RPMI7951 (cell line): ENCODE measurements at places on chromosomes 7 and 10. TPM values are rescaled to one million over a fixed set of nuclear protein-coding genes. Genes with fewer than 3 reads are reported as not detected.

- DNase-seq = no peak
Observed at GRCh38 chr10:43043773-43044447, 33.0 kb upstream of the RET start.

- DNase-seq = no peak
Observed at GRCh38 chr7:16178092-16178491, 243.2 kb downstream of the CRPPA start.

GRCh38 chr10:80203835-80204676 lies 1.3 kb downstream of the ANXA11 start:
- peak; percentile 24 for DNase-seq

- no peak for DNase-seq
Observed at GRCh38 chr10:55426138-55426537, 625.1 kb upstream of the PCDH15 start.

DNA sequence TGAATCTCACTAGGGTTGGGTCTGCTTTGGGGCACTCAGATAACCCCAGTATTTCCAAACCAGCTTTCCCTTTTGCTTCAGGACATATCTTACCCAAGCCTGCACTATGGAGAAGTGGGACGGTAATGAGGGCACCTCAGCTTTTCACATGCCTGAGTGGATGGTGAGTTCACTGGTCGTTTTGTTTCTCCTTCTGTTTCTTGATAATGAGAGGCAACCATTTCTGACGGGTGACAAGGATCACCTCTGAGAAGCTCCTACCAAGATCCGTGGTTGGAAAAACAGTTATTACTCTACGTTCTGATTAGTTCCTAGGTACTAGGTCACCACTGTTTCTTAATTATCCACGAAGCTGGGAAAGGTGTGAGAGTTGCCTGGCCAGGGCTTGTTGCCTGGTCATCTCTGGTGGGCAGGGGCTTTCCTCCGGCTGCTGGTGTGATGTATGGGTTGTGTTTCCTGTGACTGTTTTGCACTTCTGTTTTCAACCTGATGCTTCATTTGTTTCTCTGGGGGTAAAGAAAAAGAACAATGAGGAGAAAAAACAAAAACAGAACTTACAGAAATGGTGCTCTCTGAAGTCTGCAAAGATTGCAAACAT lies 65.7 kb upstream of the STRIP2 start:
- DNase-seq = no peak

DNA sequence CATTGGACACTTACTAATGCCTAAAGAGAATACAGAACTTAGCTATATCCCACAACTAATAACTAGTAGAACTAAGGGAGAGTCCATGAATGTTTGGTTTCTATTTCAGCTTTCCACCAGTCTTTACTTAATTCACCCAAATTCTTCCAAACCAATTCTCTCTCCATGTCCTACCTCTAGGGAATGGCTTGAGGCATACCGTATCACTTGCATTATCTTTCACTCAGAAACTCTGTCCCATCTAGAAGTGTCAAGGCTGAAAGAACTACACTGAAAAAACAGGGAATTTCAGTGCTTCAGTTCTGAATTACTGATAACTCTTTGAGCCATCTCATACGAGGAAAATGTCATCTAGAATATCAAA lies 758 bp downstream of the TMEM168 start:
- DNase-seq = no peak

DNA sequence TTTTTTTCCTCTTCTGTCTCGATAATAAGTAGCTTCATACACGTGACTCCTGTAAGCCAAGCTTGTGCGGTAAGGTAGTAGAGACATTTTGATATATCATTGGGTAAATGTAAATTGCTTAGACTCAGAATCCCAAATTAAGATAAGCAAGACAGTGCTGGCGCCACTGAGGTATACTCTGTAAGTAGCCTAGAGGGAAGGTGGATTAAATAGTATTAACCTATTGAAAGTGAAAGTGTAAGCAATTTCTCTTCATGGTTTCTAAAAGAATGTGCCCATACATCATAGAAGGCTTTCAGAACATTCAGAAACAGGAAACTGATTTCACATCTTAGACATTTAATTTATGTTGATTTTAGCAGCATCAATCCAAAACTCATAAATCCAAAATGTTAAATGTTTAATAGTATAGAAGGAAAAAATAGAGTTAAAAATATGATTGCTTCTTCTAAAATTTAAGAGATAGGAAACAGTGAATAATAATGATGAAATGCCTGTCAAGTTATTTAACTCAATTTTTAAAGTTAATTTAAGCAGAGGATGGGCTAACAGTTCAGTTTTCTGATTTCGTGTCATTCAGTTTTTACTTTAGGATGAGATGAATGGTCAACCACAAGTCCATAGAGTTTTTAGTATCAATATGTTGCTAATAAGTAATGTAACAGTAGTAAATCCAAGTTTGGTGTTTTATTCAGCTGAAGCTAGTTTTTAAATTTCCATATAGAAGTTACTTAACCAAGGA lies 36.8 kb downstream of the LRRC72 start:
- peak; percentile 40 for DNase-seq

GRCh38 chr10:44394696-44395381 lies 9.9 kb upstream of the CXCL12 start:
- no peak for DNase-seq

- no peak for DNase-seq
Observed at GRCh38 chr7:41145656-41146055, 557.2 kb downstream of the INHBA start.

- no peak for DNase-seq
Observed at GRCh38 chr7:45690762-45691150, 116.6 kb downstream of the ADCY1 start.

- no peak for DNase-seq
Observed at GRCh38 chr7:93817004-93817403, 73.5 kb downstream of the TFPI2 start.

DNA sequence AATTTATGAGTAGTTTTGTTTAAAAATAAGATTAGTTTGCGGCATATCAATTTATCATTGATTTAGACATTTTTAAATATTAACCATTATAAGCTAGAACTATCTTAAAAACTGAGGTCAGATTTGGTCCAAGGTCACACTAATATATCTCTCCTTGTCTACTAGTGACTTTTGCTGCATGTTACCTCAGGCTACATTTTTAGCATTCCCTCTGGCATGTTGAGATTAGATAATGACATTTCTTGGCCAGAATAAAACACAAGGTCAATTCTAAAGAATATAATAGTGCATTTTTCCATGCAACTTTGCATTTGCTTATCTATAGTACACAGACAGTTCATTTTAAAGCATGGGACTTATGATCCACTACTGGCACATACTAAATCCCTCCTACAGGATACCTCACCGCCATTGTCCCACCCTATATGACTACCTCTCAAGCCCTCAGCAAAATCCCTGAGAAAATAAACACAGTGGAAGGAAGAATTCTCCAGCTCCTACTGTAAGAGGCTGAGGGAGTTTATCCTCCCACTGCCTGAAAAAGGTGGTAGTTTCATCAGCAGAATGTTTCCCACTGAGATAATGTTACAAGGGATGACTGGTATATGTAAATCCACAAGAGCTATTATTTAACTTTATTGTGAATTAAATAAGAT lies 816.4 kb downstream of the GRM8 start:
- DNase-seq = no peak

GRCh38 chr7:116395141-116395791 lies 104.3 kb upstream of the CAV2 start:
- DNase-seq = peak; percentile 85

GRCh38 chr7:118502235-118502634 lies 277.7 kb downstream of the ANKRD7 start:
- DNase-seq = no peak

DNA sequence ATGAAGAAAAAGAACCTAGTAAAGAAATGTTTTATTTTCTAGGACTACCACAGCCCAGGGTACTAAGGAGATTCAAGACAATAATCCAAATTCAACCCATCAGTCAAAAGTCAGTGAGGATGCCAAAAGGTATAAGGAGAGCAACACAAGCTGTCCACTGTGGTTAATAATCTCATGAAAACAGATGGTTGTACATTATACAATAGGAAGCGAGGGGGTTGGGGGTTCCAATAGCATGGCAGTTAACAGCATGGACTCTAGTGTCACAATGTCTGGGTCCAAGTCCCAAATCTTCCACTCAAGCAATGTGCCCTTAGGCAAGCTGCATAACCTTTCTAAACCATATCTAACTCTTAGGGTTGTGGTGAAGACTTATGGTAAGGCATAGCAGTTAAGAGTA lies 35.1 kb downstream of the BRAF start:
- DNase-seq = peak; percentile 7

DNA sequence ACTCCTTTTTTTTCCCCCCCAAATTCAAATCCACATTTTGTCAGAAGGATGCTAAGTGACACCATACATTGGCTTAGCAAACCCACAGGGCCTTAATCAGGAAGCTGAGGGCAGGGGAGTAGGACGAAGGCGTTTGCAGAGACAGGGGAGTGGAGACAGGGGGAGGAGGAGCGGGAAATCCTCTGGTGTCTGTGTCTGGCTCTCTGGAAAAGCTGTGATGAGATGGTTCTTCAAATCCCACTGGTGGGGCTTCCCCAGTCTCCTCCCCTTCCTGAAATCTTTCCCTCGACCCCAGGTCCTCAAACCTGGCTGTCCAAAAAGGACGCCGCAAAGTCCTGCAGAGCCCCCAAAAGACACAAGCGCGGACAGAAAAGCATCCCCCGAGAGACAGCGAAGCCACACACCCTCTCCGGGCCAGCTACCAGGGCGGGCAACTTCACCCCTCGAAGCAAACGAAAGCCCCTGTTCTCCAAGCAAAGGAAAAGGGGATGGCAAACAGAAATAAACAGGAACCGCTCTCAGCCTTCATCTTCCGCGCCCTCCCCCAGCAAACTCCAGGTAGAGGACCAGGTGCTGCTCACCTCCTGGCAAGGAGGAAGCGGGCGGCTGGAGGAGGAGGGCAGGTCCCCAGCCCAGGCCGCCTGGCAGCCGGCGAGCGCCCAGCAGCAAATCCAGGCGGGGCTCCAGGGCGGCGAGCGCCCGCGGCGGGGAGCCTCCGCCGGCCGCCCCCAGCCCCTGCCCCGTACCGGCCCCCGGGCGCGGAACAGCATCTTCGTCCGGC lies 520 bp downstream of the ELAPOR2 start:
- no peak for DNase-seq

DNA sequence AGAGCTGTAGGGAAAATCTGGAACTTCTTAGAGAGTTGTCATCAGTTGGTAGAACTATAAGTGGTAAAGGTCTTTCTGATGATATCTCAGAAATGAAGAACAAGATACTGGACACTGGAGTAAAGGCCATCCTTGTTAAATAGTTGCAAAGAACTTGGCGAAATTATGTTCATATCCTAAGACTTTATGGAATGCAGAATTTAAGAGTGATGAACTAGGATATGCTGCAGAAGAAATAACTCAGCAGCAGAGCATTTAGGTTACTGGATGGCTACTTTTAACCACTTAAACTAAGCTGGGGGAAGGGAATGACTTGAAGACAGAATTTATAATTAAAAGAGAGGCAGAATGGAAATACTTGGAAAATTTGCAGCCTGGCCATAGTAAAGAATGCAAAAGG lies 23.7 kb downstream of the PTEN start:
- no peak for DNase-seq

DNA sequence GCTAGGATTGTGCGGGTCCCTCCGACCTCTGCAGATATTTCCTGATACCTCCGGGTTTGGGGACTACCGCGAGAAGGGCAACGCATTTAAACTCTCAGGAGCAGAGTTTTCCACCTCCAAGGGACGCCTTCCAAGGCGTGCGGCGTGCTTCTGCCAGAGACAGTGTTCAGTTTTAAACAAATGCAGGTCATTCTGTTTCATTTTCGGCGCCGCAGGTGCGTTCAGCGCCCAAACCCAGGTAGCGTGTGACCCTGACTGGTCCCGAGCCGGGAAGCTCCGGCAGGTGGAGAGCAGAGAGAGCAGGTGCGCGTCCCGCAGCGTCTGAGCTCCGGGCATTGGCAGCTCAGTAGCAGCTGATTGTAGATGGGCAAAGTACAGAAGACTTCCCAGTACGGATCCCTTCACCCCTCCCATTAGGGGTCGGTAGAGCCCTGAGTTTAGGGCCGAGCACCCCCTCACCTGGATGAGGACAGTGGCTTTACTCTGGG lies 1.4 kb upstream of the CYP26A1 start:
- no peak for DNase-seq

DNA sequence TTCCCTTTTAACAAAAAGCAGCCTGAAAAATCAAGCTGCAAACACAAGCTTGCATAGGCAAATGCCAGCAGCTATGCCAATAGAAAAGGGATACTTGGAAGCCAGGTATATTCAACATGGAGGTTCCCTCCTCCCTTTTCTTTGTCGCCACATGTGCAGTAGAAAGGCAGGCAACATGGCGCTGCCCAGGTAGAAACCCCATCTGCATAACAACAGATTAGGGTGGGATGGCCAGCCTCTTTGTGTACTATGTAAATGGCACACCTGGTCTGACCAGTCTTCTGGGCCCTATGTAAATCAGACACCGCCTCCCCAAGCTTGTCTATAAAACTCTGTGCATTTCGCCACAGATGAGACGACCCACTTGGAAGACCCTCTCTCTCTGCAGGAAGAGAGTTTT lies 58.1 kb downstream of the CCDC3 start:
- DNase-seq = no peak

- no peak for DNase-seq
Observed at GRCh38 chr7:156662277-156662676, 21.7 kb downstream of the RNF32 start.

DNA sequence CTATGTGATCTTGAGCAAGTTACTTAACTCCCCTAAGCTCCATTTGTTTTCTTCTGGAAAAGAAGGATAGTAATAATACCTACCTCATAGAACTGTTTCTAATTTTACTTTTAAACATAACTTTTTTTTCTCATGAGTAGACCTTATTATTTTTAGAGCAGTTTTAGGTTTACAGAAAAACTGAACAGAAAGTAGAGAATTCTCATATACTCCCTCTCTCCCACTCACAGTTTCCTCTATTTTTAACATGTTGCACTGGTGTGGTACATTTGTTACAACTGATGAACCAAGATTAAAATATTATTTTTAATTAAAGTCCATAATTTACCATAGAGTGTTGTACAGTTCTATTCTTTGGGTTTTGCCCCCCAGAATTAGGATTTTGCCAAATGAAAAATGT lies 221.3 kb upstream of the CSTF2T start:
- DNase-seq = no peak

- DNase-seq = no peak
Observed at GRCh38 chr10:111974325-111974724, 209.2 kb downstream of the GPAM start.

- DNase-seq = no peak
Observed at GRCh38 chr10:125221716-125222115, 61.4 kb upstream of the CTBP2 start.

- DNase-seq = no peak
Observed at GRCh38 chr10:92763634-92764155, 73.9 kb downstream of the HHEX start.

- peak; percentile 76 for DNase-seq
Observed at GRCh38 chr7:113730309-113730955, 188.4 kb downstream of the PPP1R3A start.

Gene TCAF2
- total RNA-seq = 3.6 and 4.2 TPM in 2 replicates

Gene LEP
- not detected in 2 replicates for total RNA-seq

Gene GHRHR
- not detected in 2 replicates for total RNA-seq

Gene SRI
- total RNA-seq = 165 and 176 TPM in 2 replicates

Gene LDB3
- not detected in 2 replicates for total RNA-seq

Gene GFRA1
- total RNA-seq = 0.68 and 0.72 TPM in 2 replicates

Gene PI4K2A
- total RNA-seq = 10.4 and 10.6 TPM in 2 replicates
